Activated gamma-delta T cell treated with Interleukin-2 at 50 U/mL for 16 hours (primary cell): ENCODE measurements at places on chromosomes 4 and X.

GRCh38 chr4:24745172-24745895 is 50.0 kb upstream of the SOD3 start:
- DNase-seq = no peak

GRCh38 chr4:160142579-160142978 is 1039.7 kb downstream of the RAPGEF2 start:
- no peak for DNase-seq

- DNase-seq = no peak
Observed at GRCh38 chr4:48653217-48654014, 126.7 kb downstream of the FRYL start.

- DNase-seq = no peak
Observed at GRCh38 chr4:98232202-98232601, 29.0 kb upstream of the RAP1GDS1 start.

GRCh38 chrX:23287191-23287725 is 47.4 kb upstream of the PTCHD1 start:
- DNase-seq = no peak

- DNase-seq = no peak
Observed at GRCh38 chr4:73841243-73841925, 4.9 kb downstream of the CXCL6 start.

DNA sequence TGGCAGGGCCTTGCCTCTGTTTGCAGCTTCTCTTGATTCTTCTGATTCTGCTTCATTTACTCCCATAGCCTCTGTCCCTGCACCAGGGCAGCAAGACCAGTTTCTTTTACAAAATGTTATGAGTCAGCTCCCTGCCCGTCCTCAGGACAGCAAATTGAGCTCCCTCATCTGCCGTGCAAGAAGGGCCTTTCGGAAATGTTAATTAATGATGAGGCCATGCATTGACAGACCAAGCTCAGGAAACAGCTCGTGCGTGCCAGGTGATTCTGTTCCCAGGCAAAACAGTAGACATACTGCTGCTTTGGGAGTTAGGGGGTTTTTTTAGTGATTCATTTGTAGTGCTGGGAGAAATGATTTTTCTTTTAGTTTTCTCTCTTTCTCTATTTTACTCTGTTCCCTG is 231.7 kb downstream of the FBXW7 start:
- no peak for DNase-seq
